ENCODE measurements at places on chromosomes 6 and 20.

- DNase-seq = no peak
Observed at GRCh38 chr6:56938649-56939191, 16.2 kb upstream of the BEND6 start.

DNA sequence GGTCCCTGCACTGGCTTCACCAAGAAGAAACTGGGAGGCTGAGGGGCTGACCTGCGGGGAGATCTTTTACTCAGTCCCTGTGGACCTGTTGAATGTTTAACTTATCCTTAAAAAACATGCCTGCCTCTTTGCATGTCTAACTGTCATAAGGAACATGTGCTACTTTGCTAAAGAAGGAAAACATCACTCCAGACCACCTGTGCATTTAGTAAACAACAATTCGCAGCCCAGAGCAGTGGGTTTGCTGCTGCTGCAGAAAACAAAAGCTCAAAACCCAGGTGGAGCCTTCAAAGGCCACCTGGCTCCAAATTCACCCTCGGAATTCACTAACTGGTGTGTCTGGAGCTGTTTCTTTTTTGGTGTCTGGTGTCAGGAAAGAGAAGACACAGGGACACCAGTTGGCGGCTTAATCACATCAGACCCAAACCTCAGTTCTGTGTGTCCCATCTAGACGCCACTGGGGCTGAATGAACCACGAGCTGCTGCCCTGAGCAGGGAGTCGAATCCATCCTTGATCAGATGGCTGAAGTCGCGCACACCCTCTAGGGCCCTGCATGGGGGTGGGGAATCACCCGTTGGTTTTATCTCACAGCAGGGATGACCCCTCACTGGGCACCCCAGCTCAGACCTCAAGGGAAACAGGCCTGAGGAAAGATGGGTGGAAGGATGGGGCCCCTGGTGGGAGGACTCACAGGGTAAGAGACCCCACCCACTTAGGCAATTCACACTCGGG lies 344.3 kb downstream of the PREX1 start:
- DNase-seq = no peak

DNA sequence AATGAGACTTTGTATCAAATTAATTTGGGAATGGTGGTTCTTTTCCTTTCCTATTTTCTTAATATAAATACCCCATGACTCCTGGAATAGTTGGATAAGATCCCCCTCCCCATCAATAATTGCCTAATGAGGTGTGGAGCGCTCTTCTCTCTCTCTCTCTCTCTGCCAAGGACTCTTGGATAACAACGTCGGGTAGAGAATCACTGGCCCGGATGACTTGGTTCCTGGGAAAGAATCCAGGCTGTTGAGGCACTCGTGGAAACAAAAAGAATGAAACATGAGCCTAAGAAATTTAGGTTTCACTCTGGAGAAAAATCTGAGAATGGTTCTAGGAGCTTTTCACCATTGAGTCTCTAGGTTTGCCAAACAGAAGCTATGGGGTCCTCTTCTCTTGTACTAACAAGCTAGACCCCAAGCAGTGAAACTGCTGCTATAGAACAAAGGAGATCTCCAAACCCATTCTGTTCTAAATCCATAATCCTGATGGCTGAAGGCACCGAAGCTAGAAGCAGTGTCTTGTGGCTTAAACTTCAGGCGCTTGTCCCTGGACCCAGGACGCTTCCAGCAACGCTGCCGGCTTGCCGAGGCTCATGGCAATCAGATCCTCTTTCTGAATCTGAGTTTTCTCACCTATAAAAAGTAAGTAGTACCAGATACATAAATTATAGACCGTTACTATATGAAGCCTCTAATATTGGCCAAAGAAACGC lies 241.6 kb upstream of the BTBD3 start:
- no peak for DNase-seq

DNA sequence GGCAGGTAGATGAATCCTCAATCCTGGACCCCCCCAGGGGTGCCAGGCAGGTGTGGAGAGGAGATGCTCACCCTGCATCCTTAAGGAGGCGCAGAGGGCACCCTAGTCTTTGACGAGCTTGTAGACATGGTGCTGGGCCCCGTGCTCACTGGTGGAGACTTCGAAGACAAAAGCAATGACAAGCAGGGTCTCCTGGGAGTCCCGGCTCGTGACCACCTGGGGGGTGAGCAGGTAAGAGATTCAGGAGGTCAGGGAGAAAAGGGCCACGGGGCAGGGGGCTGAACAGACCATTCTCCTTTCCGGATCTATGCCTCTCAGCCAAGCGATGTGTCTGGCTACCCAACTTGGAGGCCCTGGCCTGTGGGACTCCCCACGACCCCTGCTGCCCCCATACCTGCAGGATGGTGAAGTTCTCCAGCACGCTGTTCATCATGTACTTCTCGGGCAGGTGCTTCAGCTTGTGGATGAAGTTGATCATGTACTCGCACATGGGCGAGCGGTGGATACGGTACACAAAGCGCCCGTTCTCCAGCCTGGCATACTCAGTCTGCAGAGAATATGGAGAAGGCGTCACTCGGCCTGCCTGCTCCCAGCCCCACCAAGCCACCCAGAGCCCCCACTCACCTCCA lies 6.9 kb downstream of the RPL10A start:
- no peak for DNase-seq

- no peak for DNase-seq
Observed at GRCh38 chr20:57450931-57451330, 59.7 kb downstream of the RBM38 start.

- DNase-seq = no peak
Observed at GRCh38 chr6:80435457-80435856, 329.0 kb downstream of the BCKDHB start.

DNA sequence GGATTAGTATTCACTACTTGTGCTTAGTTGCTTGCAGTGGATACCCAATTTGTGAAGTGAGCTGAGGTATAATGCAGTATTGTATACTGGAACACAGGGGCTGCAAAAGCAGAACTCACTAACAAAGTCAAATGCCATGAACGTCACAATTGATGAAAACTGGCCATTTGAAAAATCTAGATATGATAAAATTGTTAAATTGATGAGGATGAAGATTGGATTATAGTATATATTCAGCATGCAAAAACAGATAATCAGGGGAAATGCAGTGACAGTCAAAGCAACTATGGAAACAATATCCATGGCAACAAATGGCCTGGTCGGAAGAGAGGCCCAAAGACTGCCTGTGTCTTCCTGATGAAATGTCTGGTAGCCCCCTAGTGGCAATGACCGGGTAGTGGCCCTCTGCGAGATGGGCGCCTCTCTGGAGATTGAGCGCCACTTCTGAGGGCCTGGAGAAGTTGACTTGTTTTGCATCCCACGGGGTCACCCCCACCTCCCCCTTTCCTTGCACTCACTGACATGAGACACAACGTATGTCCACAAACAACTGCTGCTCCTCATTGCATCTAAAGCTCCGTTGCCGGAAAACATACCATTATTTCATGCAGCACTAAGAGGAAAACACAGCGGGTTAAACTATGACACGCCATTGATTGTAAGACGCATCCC lies 43.6 kb downstream of the C6orf15 start:
- peak; percentile 82 for DNase-seq

GRCh38 chr20:46312945-46313861 lies 4.9 kb upstream of the CDH22 start:
- no peak for DNase-seq

DNA sequence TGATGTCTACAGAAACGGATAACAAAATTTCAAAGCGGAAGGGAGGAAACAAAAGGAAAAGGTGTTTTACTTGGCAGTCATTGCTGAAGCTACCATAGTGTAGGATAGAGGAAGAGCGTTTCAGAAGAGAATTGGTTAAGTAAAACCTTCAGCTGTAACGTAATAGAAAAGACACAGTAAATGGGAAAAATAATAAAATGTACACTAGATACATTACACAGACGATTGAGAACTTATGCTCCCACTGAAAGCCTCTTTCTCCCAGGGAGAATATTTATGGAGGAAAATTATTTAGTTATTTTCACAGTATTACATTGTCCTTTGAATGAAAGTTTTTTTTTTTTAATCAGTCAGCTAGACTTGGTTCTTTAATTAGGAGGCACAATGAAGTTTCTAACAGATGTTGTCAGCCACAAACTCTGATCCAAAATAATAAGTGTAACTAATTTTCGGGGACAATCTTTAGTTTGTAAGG lies 90.7 kb upstream of the PRDM1 start:
- DNase-seq = no peak

DNA sequence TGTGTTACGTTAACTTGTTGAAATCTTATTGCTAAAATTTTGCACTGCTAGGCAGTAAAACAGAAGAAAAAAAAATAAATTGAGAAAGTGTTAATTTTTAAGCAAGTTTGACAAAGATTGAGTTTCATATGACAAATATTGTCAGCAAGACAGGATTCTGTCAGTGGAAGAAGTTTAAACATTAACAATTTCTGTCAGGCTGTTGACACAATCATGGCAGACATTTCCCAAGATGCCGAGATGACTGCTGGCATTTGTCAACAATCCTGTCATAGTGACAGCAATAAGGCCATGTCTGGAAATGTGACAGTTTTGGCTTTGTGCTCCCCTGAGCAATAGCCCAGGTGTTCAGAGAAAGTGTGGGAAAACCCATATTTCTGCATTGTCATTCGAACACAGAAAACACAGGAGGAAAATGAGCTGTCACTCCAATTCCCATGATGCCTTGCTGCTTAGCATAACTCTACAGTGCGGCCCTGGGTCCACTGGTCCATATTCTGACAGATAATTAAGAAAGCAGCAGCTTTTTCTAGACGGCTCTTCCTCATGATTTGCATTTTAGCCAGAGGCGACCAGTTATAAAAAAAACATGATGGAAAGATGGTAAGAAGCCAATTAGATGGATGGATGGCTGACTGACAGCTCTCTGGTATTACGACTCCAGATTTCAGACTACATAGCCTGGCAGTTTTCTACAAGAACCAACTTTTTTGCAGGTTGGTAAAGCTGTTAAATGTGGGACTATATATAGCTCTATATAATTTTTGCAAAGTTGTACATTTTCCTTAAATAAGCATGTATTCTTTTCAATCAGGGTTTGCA lies 43.6 kb upstream of the DEFB112 start:
- no peak for DNase-seq

DNA sequence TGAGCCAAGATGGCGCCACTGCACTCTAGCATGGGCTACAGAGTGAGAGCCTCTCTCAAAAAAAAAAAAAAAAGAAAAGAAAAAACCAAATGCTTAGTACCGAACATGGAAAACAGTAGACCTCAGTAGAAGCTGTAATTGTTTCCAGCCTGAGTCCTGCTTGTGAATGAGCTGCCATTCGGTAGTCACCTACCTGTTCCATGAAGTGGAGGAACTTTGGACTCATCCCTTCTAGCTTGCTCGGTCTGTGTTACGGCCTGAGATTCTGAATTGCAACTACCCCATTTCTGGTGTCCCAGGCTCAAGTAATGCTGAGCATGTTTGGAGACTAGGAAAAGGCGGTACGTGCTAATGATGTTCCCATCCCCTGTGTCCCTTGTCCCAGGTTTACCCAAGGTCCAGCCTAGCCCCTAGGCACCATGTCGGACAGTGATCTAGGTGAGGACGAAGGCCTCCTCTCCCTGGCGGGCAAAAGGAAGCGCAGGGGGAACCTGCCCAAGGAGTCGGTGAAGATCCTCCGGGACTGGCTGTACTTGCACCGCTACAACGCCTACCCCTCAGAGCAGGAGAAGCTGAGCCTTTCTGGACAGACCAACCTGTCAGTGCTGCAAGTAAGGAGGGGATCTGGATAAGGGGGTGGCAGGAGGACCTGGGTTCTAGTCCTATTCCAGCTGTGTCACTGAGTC lies 5.1 kb downstream of the TGIF2 start:
- DNase-seq = no peak

GRCh38 chr6:22556266-22556665 lies 13.1 kb upstream of the HDGFL1 start:
- no peak for DNase-seq

DNA sequence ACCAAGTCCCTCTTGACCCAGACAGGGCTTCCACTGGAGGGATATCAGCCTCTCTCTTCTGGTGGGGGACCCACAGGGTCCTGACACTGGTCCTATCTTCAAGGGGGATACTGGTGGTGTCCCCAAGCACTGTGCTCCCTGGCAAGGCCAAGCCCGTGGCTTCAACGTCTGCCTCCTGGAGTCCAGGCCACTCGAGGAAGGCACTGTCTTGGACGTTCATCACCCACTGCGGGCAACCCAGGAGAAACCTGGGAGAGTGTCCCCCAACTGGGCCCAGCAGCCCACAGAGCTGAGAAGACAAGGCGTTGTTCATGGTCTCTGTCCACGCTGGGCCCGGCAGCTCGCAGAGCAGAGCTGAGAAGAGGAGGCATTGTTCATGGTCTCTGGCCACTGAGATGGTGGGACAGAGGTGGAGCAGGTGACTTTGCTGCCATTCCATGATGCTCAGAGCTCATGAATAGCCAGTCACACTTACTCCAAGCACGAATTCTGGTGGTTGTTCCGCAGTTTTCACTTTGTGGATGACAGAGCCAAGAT lies 37.5 kb upstream of the FRMD1 start:
- DNase-seq = no peak

DNA sequence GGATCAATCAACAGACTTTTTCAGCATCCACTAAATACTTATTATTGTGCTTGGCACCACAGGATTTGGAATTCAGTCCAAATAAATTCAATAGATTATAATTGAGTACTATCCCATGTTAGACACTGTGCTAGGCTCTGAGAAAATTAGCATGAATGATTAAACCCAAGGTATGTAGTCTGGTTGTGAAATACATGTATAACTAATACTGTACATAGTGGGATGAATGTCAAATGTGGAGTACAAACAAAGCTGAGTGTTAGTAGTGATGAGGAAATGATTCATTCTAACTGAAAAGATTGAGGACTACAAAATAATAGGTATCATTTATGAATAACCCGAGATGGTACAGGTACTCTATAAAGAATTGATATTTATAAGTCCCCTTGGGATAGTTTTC lies 111.9 kb upstream of the FLRT3 start:
- DNase-seq = no peak

DNA sequence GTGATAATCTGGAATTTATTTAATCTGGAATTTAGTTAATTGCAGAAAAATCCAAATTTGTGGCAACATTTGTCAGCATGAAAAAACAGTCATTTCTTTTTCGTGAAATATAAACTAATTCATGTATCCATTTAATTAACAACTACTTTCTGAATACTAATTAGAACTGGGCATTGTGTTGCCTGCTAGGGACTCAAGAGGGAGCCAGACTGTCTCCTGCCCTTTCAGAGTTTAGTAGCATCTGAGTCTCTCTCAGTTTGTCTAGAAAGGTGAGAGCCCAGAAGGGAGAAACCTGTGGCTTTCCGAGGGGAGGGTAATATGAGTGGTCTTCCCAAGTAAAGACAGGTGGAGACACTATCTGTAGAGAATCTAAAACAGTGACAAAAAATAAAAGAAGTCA lies 210.9 kb upstream of the HDDC2 start:
- no peak for DNase-seq

GRCh38 chr6:17710331-17710730 lies 3.6 kb upstream of the NUP153 start:
- no peak for DNase-seq

GRCh38 chr6:16475494-16475781 lies 237.1 kb downstream of the GMPR start:
- no peak for DNase-seq

All from left ventricle myocardium superior (tissue), 1 donor.